Right ventricle myocardium inferior (tissue), 1 donor: ENCODE measurements at places on chromosomes 11 and 22.

- no peak for DNase-seq
These were observed 1430.7 kb downstream of the BRD1 start for GRCh38 chr22:48396785-48397530.

DNA sequence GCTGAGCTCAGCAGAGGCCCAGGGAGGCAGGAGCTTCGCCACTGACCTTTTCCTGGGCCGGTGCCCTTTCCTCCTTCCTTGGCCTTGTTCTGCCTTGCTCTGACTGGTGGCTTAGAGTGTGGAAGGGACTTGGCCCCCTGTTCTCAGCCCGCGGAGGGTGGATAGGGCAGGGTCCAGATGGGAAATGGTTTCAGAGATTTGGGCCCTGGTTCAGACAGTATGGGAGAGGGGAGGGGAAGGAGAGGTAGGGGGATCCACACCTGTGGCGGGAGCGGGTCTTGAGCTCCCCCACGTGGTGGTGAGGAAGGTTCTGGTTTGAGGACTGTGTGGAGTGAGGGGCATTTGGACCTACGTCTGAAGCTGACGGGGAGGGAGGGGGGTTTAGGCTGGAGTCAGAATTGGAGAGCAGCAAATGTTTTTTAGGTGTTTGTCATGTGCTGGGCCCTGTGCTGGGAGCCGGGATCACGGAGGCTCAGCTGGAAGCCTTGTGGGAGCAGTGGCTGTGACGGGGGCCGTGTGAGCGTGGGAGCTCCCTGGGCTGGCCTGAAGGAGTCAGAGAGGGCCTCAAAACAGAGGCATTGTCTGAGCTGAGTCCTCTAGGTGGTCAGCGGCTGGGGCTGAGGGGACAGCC lies 27.2 kb downstream of the SHANK3 start:
- DNase-seq = peak; percentile 54

- no peak for DNase-seq
These were observed 7.9 kb upstream of the TH start for GRCh38 chr11:2179516-2179915.

DNA sequence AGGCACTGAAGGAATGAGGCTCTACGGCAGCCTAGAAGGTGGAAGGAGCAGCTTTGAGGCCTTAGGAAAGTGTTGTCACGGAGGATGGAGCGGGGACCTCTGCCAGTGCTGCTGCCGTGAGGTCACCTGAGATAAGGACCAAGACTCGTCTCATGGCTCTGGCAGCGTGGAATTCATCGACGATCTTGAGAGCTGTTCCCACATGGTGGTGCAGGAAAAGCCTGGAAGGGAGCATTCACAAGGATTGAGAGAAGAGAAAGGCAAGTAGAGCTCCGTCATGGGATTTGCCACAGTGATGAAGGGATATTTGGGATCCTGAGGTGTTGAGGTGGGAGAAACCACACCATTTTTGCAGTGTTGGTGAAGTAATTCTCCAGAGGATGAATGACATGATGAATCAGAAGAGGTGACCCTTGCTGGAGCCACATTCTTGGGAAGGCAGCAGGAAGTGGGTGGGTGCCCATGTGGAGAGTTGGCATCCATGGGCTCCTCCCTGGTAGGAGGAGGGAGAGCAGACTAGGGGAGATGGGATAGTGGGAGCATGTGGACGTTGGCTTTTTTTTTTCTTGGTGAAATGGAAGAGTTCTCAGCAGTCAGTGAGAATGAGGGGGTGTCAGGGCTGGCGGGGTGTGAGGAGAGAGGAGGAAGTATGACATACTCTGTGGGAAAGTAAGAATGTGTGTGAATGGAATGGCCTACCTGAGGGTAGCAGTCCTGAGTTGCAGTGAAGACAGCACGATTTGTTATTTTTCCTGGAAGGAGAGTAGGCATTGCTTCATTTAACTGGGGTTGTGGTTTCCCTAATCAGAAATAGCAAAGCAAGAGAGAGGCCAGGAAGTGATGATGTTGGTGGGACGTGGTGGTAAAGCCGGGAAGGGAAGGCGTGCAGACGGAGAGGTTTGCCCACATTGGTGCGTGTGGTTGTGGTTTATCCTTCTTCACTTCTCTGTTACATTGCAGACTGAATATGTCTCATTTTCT lies 11.1 kb downstream of the PPP6R3 start:
- no peak for DNase-seq

GRCh38 chr22:31951194-31952093 lies 7.1 kb downstream of the YWHAH start:
- no peak for DNase-seq

- no peak for DNase-seq
These were observed 30.3 kb downstream of the ATM start for GRCh38 chr11:108253176-108253575.

DNA sequence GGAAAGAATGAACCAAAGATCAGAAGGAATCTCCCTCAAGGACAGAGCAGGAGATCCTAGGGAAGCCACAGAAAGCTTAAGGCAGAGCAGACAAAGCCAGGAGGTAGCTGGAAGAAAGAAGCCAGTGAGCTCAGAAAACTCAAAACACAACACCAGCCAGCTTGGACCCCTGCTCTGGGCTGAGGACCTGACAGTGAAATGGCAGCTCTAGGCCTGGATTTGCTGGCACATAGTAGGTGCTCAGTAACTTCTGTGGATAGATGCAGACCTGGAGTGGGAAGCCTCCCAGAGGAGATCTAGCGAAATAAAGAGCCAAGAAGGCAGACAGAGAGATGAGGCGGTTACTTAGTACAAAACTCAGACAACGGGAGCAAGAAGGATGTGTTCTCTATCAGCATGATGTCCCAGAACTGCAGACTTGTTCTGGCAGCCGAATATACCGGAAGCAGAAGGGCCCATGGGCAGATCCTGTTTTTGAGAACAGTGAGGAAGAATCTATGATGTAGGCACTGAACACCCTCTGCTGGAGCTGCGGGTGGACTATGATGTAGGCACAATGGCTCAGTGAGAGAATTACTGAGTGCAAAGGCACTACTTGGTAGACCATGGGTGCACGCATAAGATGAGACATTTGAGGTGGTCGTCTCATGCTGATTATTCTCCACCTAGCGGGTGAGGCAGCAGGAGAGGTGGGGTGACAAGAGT lies 4.8 kb downstream of the ROBO4 start:
- peak; percentile 46 for DNase-seq

DNA sequence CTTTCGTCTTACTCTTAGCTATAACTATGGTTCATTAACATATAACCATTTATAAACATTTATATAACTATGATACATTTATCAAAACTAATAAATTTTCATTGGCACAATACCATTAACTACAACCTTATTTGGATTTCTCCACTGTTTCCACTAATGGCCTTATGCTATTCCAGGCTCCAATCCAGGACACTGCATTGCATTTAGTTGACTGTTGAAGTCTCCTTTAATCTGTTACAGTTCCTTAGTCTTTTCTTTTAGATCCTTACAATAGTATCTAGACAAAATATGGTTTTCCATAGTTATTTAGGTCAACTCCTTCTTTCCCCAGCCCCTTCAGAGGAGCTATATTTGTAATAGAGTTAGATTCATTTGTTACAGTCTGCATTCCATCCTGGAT lies 47.2 kb downstream of the CCDC34 start:
- DNase-seq = no peak
